ENCODE measurements at places on chromosomes 13 and 19.

GRCh38 chr19:15161028-15161984 lies 39.5 kb downstream of the NOTCH3 start:
- DNase-seq = no peak

- no peak for DNase-seq
Measured at GRCh38 chr13:98175043-98175442, 2.0 kb downstream of the RNF113B start.

DNA sequence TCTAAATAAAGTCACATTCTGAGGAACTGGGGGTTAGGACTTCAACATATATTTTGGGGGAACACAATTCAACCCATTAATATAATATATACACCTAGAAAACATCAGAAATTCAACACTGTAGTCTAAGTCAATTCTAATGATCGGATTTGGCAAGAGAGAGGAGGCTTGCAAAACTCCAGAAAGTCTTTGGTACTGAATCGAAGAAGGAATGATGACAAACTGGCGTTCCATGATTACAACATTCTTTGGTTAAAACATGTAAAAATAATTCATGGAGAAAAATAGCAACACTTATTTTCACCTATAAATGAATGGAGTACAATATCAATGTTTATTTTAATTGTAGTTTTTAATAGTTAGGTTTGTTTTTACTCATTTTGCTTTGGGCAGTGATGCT lies 62.4 kb downstream of the MBNL2 start:
- no peak for DNase-seq

- DNase-seq = peak; percentile 69
Measured at GRCh38 chr19:39411081-39411831, 1.2 kb upstream of the PLEKHG2 start.

GRCh38 chr13:33971562-33971819 lies 153.5 kb downstream of the RFC3 start:
- DNase-seq = no peak

DNA sequence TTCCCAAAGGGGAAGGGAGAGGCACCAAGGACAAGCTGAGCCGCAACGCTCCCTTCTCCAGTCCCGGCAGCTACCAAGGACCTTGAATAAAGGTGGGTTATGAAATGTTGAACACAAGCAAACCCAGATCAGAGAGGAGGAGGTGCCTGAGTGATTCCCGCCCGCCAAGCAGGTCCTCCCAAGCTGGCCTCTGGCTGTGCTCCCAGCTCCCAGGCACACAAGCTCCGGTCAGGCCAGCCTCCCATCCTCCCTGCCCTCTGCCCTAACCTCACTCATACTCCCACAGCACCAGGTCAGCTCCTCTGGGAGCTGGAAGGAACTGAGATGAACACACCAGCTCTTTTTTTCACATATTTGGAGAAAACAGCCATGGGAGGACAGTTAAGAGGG lies 3.7 kb downstream of the NAPA start:
- DNase-seq = no peak

DNA sequence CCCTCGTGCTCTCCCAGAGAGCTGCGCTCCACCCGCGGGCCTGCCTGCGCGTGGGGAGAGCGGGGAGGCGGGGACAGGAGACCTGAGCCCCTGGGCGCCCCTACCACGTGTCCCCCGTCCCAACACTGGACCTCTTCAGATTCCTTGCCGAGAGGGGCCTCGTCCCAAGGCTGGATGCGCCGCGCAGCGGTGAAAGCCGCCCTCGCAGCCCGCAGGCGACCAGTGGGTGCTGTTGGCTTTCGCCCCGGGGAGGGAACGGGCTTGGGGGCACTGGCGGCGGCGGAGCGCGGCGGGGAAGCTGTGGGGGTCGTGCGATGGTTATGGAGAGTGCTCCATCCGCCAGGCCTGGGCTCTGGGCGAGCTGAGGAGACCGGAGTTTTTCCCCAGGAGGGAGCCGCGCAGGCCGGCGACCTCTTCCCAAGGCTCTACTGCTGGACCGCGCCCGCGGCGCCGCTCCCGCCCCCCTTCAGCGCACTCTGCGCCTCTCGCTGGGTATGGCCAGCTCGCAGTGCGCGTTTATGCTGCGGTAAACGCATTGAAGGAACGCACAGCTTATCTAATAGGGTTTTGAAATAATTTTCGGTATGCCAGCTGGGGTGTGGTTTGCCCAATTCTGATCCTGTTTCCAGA lies 17.2 kb upstream of the RNF17 start:
- no peak for DNase-seq

DNA sequence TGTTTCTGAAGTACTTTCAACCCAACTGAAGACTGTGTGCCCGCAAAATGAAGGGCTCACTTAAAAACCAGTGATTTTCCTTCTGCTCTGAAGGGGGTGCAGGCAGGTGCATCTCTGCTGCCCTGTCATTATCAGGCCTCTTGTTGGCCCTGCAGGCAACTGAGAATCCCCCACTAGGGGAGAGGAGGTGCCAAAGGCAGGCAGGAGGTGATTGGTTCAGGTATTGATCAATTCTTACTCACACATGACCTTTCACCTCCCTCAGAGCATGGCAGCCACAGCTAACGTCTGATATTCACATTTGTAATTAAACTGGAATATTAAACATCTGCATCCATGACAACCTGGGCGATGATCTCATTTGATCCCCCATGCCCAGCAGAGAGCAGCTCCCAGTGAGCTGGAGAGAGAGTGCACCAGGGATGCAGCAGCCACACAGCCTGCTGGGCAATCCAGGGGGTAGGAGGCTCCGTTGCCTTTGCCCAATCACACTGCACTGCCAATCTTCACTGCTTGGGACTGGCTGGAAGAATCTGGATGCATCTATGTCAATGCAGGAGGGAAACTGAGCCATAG lies 267.9 kb upstream of the TSHZ3 start:
- DNase-seq = no peak

DNA sequence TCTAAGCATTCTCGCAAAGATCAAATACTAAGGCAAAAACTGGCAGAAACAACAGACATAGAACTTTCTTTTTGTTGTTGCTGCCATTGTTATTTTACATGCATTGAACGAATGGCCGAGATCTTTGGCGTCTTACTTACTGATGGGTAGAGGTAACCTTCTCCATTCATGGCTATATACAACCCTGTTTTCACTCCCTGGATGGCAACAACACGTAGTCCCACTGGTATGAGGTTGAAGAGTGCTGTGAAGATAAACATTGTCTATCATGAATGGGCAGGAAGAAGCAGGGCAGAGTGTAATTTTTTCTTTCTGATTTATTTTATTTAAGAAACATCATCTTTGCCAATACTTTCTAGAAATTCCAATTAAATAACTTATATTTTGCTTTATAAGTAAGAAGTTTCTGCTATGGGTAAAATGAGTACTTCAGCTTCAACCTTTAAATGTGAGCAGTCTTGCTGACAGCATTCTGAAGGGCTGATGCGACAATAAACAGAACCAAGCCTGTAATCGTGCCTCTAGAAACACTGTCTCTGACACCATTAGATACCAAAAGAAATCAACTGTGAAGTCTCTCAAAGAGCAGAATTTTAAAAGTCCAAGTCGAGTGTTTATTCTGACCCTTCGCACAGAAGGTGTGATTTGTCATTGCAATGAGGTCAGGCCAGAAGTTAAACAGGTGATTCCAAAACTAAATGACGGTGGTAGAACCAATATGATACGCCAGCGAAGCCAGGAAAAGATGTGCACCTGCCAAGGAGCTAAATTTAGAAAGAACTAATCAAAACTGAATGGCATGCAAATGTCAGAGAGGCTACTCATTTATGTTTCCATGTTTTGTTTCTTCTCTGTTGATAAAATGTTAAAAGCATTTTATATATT lies 416.4 kb downstream of the ITGBL1 start:
- no peak for DNase-seq

Measured in ureter (tissue), 1 donor.